Esophagus squamous epithelium (tissue), 5 donors: ENCODE measurements at places on chromosomes 11 and 22.

DNA sequence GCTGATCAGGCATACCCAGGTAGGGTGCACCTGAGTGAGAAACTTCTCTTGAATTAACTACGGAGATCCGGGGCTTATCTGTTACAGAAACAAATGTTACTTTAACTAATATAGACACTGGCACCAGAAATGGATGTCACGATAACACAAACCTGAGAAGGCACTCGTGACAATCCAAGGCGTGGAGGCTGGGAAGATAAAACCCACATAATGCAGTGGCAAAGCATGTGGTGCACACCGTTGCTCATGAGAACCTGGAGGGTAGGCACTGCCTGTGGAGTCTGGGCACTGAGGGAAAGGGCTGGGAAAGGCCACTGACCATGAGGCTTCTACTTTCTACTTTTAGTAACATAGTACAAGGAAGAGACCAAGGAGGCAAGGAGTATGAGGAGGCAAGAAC lies 22.6 kb downstream of the SLC22A12 start:
- no peak for DNase-seq

GRCh38 chr11:78386215-78386941 lies 31.2 kb downstream of the GAB2 start:
- DNase-seq = no peak

DNA sequence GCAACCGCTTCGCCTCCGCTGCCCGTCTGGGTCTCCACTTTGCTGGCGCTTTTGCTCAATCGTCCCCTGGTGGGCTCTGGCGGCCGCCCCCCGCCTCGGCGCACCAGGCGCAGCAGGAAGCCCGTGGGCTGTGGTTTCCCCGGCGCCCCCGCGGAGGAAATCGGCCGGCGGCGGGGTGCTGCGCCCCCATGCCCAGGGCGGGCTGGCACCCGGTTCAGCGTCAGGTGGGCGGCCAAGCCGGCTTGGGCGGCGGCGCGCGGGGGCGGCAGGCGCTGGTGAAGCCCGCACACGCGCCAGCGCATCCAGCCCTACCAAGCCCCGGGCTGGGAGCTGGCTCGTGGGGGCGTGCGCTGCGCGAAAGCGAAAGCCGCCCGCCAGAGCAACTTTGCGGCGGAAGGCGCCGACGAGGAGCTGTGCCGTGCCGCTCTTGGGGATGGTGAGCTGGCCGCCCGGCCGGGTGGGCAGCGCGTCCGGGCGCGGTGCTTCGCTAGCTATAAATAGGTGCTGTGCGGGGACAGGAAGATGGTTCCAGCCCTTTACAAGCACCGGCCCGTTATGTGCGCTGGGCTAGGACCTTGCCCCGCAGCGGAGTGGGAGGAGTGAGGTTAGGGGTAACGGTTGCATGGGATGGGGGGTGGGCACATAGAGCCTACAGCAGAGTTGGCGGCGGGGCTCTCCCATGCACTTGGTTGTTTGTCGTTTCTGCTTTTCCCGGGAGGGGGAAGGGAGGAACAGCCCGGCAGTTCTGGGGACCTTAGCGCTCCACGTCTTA lies 25.0 kb upstream of the SUSD2 start:
- no peak for DNase-seq

DNA sequence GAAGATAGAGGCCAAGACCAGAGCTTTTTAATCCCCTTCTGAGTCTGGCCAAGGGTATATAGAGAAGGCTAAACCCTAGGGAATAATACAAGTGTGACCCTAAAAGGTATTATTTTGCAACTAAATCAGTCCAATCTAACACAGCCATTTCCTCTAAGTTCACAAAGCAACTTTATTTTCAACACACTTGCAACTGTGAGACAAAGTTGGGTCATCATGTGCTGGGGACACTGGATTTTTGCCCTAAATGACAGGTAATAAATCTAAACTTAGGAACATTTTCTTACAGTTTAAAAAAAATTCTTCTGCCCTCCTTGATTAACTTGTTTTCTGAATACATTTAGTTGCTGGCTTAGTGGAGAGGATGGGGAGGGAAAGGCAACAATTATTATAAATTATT lies 78.3 kb downstream of the DDIAS start:
- DNase-seq = no peak

- no peak for DNase-seq
Observed at GRCh38 chr11:122201106-122201505, 85.1 kb upstream of the BLID start.

- DNase-seq = no peak
Observed at GRCh38 chr11:62858201-62858600, 18.8 kb upstream of the WDR74 start.

GRCh38 chr11:130146796-130147195 lies 12.8 kb upstream of the ST14 start:
- no peak for DNase-seq

- DNase-seq = no peak
Observed at GRCh38 chr22:42931421-42932196, 74.5 kb upstream of the ARFGAP3 start.

DNA sequence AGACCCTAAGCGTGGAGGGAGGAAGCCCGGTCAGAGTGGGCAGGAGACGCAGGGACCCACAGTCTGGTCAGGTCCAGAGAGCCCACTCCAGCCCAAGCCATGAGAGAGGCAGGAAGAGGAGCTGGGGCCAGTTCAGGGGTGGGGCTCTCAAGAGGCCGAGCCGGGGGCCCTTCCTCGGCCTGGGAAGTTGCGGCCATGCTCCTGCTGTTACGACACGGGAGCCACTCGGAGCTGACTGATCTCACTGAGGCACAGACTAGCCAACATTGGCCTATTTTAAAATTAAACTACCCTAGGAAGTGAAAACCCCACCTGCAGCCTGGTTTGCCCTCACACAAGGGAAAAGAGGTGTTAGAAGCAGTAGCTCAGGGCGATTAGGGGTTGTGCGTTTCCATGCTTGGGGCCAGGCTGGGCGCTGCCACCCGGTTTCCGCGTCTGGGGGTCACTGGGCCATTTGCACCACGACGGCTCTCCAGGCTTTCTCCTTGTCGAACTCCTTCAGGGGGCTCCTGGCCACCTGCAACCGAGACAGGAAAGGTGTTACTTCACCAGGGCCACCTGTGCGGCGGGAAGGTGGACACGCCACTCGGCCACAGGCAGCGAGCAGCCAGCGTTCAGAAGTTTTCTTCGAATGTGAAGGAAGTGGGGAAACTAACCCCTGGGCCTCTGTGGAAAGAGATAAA lies 3.2 kb upstream of the TTLL8 start:
- DNase-seq = no peak

- no peak for DNase-seq
Observed at GRCh38 chr22:19520566-19521305, 3.5 kb downstream of the CLDN5 start.

DNA sequence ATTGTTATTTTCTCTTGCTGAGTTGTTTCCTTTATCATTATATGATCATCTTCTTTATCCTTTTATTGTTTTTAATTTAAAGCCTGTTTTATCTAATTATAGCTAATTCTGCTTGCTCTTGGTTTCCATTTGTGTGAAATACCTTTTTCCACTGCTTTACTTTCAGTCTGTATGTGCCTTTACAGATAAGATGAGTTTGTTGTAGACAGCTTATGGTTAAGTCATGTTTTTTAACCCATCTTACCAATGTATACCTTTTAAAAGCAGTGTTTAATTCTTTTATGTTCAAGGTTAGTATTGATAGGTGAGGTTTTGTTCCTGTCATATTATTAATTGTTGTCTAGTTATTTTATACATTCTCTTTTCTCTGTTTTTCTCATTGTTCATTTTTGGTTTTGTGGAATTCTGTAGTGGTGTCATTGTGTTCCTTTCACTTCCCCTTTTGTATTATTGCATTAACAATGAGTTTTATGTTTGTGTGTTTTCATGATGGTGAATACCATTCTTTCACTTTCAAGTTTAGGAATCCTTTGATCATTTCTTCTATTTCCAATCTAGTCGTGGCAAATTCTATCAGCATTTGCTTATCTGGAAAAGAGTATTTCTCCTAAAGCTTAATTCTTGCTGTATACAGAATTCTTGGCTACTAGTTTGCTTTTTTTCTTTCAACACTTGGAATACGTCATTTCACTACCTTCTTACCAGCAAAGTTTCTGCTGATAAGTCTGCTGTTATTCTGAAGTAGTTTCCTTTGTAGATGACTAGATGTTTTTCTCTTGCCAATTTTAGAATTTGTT lies 21.8 kb downstream of the OR5AN1 start:
- DNase-seq = no peak

- no peak for DNase-seq
Observed at GRCh38 chr11:74023276-74023675, 14.4 kb upstream of the UCP3 start.

DNA sequence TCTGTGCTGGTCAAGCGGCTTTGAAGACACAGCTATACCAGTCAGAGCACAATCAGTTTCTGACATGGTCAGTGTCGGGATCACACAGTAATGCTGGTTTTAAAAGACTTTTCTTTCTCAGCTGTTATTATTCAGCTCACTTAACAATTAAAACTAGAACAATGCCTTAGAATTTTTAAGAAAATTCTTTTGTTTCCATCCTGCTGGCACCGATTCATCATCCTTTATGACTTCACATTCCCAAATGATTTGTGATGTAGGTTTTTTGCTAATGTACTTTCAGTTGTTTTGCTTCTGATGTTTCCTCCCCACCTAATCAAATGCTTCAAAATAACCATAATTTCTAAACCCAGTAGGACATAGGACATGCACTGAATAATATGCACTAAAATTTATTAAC lies 34.5 kb upstream of the OLFML1 start:
- no peak for DNase-seq

GRCh38 chr11:32388871-32389770 lies 46.2 kb downstream of the WT1 start:
- no peak for DNase-seq

DNA sequence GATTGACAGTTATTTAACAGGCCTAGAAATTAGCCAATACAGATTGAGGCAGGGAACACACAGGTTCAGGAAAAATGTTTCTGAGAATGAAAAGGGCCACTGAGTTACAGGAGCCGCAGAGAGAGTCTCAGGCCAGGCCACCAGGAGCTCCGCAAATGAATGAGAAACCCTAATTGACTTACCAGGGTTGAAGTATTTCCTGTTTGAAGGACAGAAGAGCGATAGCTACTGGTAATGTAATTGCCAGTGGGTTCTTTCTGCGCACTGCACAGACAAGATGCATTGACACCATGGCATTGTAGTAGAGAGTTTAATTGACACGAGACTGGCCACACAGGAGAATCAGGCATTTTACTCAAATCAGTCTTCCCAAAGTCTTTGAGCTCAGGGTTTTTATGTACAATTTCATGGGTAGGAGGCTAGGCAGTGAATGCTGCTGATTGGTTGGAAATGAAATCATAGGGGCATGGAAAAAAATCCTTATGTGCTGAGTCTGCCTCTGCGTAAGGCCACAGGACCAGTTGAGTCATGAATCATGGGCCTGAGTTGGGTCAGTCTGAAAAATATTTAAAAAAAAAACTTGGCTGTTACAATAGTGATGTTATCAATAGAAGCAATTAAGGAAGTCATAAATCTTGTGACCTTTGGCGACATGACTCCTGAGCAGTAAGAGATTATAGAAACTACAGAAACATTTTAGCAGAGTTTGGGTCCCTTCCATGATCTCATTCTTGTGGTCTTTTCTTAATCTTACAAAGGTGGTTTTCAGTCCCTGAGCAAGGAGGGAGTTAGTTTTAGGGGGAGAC lies 203.8 kb downstream of the CASP12 start:
- DNase-seq = no peak

DNA sequence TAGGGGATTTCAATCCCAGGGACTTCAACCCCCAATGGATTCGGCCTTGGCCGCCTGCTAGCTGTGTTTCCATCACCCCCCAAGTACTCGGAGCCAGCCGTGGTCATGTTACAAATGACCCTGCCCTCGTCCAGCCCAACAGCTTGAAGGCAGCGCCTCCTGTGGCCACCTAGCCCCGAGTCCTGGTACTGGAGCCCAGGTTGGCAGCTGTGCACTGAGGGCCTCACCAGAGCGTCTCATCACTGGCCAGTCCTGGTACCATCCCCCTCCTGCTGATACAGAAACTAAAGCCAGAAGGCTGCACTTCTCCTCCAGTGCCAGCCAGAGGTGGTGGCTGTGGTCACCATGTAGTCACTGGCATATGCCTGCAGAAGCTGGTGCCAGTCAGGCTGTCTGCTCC lies 44.9 kb upstream of the FADD start:
- DNase-seq = no peak

GRCh38 chr11:120065176-120065575 lies 72.7 kb downstream of the TRIM29 start:
- no peak for DNase-seq

GRCh38 chr11:119975561-119976152 lies 162.3 kb downstream of the TRIM29 start:
- no peak for DNase-seq

DNA sequence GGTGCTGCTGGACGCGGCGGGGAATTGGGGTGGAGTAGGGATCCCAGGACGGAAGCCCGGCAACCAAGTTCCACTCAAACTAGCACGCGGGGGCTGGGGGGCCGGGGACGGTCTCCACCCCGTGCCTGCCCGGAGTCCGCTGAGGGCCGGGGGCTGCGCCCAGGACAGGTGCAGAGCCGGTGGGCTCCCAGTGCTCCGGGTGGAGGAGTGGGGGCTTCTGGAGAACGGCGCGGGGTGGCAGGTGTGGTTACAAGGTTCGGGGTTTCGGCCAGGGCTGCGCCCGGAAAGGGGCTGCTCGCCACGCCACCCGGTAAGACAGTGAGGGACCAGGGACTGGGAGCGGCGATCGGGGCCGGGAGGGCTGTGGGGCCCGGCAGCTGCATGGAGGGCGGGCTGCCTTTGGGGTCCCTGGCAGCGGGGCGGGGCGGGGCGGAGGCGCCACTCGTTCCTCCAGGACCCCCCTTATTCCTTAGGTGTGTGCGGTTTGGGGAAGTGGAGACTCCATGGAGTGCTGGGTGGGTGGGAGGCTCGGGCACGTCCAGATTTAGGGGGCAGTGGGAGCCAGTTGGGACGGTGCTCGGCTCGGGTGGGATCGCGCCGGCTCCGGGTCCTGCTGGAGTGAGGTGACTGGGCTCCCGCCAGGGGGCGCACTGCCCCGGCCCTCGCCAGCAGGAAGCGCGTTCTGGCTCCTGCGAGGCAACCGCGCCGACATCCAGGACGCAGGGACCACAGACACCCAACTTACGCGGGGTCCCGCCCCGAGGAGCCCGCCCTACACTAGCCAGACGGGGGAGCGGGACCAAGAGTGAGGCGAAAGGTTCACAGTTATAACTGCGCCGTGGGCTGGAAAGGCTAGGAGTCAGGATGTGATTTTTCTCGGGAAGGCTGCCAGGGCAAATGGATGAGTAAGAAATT lies 868 bp downstream of the TSPAN18 start:
- no peak for DNase-seq

- DNase-seq = no peak
Observed at GRCh38 chr11:86418917-86419316, 44.2 kb downstream of the CCDC81 start.

- no peak for DNase-seq
Observed at GRCh38 chr11:125257190-125257579, 92.6 kb downstream of the PKNOX2 start.

DNA sequence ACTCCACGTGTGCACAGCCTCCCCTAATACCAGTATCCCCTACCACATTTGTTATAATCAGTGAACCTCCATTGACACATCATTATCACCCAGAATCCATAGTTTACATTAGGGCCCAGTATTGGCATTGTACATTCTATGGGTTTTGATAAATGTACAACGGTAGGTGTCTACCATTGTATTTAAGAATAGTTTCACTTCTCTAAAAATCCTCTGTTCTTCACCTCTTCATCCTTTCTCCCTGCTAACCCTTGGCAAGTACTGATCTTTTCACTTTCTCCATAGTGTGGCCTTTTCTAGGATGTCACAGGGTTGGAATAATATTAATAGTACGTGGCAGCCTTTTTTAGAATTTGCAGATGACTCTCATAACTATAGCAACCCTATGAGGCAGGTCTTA lies 353.8 kb downstream of the DDX10 start:
- no peak for DNase-seq
